ENCODE measurements at places on chromosomes 4 and X.
A peak's percentile ranks its signal among the peaks of the same experiment; 100 is the strongest.

- DNase-seq, result peak; percentile 16
These were observed 605 bp upstream of the CDKL2 start for GRCh38 chr4:75630937-75631329.

DNA sequence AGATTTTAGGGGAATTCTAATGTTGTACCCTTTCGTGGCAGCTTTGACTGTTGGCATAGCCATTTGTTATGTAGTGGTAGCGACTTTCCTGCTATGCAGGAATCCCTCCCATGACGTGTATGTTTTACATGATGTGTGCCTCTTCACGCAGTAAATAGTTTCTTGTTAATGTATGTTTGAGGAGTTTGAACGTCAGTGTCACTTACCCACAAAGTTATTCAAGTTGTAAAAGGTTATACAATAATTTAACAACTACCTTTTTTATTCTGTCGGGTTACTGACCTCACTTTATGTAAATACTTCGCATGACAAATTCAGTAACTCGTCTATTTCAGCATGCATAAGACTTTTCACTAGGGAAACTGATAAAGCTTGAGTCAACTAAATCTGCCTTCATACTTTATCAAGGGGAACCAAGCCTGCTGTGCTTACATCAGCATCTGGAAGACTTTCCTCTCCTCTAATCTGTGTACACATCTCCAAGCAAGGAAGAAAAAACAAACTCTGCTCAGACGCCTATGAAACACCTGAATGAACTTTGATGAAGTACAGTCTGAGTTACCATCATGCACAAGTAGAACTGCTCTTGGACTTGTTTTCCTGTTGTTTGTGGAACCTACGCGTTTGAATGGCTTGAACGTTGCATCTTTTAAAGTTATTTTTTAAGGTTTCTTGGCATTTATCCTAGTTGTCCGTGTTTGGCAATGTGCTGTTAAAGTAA, 61.2 kb downstream of the SLC9A6 start:
- no peak for DNase-seq

DNA sequence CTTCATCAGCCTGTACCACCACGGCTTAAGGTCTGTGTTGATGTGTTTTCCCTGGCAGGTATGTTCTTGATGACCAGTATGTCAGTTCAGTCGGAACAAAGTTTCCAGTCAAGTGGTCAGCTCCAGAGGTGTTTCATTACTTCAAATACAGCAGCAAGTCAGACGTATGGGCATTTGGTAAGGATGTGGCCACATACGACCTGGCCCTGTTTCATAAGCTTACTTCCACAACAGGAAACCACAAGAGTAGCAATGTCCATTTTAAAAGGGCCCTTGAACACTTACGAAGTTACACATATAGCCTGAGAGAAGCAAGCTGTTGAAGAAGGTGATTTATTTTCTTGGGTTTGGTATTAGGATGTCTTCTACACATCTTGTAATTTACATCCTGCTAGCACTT, 46.1 kb downstream of the BMX start:
- DNase-seq, result no peak

- DNase-seq, result no peak
These were observed 485.1 kb downstream of the TRIML1 start for GRCh38 chr4:188624370-188624769.

- DNase-seq, result no peak
These were observed 23.3 kb upstream of the ARX start for GRCh38 chrX:25039036-25039435.

DNA sequence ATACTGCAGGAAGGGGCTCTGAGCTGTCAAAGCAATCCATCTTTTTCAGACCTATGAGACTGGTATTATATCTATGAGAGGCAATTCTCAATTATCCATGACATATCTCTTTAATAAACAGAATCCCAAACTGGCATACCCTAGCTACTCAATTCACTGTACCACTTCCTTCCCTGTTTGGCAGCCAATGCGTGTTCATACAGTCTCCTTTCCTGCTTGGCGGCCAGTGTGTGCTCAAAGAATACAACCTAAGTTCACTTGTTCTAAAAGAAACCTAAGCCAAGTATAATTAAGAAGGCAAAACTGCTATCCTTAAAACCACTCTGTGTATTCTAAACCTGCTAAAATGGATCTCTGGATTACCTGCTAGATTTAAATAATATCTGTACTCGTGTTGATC, 38.3 kb downstream of the ARHGEF9 start:
- no peak for DNase-seq

- no peak for DNase-seq
These were observed 485.5 kb downstream of the NAF1 start for GRCh38 chr4:162681212-162681611.

GRCh38 chr4:118557298-118557851, 127.8 kb upstream of the METTL14 start:
- DNase-seq, result no peak

DNA sequence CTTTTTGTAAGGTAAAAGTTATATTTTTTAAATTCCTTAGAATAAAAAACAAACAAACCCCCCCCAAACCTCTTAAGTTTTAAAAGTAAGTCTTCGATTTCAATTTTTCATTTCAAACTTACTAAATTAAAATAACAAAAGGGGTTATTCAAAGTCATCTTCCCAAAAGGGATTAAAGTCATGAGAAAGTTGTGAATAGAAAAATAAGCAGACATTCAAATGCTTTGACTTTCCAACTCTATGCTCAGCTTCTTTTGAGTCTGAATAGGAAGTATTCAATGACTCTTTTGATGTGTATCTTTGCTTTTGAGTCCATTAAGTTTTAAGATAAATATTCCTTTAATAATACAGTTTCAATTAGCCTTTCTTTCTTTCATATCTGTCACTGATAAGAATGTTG, 138.3 kb downstream of the GRIA2 start:
- DNase-seq, result no peak

Data from hippocampal formation (tissue), 2 donors.